GM12892 (cell line): ENCODE measurements at places on chromosomes 11 and 22.

GRCh38 chr22:22771696-22772377, 115.8 kb upstream of the IGLL5 start:
- no peak for DNase-seq

GRCh38 chr11:215581-216037, 8.1 kb downstream of the RIC8A start:
- no peak for DNase-seq

DNA sequence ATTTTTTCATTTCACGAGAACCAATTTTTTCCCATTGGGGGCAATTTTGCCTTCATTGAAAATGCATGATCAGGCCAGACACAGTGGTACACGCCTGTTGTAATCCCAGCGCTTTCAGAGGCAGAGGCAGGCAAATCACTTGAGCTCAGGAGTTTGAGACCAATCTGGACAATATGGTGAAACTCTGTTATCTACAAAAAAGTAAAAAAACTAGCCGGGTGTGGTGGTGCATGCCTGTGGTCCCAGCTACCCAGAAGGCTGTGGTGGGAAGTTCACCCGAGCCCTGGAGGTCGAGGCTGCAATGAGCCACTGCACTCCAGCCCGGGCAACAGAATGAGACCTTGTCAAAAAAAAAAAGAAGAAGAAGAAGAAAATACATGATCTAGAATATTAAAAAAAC, 19.2 kb upstream of the UPK3A start:
- no peak for DNase-seq

DNA sequence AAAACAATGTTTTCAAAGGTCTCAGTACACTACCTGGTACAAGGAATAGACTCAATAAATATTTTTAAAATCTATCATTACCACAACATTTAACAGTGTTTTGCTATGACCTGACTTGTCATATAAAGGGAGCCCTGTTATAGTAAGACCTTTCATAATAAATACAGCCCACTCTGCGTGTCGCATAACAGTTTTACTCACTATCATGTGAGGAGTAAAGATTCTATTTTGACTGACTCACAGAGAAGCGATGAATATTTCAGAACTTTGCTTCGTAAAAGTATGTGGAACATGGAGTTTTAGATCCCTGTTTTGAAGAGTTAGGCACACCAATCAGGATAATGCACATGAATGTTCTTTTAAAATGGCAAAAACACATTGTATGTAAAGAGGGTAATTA, 531.2 kb downstream of the KCNA4 start:
- no peak for DNase-seq

- no peak for DNase-seq
Measured at GRCh38 chr22:47296405-47297260, 534.2 kb downstream of the TBC1D22A start.

DNA sequence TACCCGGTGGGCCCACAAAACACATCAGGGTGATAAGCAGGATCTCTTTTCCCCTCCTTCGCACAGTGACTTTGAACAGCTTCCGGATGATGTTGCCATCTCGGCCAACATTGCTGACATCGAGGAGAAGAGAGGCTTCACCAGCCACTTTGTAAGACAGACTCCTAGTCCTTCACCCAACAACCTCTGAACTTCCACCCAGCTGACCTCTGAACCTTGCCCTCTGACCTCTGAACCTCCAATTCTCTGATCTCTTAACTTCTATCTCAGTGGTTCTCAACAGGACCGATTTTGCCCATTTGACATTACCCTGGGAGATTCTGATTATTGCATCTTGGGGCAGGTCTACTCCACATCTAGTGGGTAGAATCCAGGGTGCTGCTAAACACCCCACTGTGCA, 3.2 kb downstream of the NCF4 start:
- DNase-seq, result no peak

DNA sequence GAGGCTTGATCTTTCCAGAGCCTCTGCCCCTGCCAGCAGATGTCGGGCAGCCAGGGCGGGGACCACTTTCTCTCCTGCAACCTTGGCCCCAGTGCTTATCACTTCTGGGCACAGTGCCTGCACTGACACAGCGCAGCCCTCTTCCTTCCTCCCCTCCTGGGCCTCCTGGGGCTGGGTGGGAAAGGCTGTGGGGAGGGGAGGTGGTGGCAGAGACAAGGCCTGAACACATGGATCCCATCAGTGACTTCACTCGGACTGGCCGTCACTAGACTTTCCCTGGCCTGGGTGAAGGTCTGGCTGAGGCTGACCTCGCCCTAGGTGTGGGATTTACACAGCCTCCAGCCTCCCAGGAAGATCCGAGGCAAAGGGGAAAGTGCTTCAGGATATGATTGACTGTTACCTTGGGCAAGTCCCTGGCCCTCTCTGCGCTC, 68.1 kb downstream of the LRRC32 start:
- DNase-seq, result no peak

DNA sequence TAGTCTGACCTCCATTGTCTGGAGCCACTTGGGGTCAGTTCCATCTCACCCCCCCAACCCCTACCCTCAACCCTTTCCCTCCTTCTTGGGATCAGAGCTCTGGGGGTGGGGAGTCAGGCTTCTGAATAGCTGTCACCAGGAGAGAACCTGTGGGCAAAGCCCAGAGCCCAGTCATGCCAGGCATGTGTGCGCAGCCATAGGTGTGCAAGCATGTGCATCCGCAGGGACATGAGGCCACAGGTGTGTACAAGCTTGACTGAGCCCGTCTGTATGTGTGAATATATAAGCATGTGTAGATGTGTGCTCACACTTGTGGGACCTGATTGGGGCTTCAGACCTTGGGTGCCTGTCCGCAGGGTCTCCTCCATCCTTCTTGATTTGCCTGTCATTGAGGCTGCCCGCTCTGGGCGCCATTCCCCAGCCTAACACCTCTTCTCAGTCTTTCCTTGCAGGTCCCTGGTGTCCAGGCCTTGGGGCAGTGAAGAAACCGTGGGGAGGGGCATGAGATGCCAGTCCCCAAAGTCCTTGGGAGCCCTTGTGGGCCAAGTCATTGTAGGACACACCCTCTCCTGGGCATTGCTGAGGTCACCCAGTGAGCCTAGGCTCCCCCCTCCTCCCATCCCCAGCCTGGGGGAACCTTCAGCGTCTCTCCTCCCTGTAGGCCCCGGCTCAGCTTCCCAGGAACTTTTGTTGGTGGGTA, 9.0 kb downstream of the ATG16L2 start:
- no peak for DNase-seq

DNA sequence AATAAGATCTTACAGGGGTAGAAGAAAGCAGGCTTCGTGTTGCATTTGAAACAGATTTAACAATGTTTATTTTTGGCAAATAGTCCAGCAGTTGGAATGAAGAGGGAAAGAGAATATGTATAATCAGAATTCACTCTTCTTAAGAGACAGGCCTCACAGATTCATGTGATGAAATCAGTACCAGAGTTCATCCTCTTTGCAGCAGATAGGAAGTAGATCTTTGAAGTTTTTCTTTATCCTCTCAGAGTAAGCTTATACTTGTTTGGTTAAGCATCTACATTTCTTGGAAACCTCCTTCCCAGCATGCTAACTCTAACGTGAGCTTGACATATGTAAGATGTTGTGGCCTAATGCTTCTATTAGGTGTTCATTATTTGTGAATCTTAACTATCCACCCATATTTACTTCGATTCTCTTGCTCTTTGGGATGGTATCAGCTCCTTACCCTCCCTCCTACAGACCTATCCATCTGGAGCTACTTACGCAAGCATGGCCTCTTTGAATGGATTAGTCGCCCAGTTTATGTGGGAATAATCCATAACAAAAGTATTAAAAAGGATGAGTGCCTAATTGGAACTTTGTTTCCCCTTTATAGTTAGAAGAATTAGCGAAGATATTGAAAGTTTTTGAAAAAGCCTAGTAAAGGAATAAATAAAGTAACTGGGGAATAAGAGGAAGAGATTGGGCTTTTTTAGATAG, 80.1 kb downstream of the PRMT3 start:
- DNase-seq, result no peak

DNA sequence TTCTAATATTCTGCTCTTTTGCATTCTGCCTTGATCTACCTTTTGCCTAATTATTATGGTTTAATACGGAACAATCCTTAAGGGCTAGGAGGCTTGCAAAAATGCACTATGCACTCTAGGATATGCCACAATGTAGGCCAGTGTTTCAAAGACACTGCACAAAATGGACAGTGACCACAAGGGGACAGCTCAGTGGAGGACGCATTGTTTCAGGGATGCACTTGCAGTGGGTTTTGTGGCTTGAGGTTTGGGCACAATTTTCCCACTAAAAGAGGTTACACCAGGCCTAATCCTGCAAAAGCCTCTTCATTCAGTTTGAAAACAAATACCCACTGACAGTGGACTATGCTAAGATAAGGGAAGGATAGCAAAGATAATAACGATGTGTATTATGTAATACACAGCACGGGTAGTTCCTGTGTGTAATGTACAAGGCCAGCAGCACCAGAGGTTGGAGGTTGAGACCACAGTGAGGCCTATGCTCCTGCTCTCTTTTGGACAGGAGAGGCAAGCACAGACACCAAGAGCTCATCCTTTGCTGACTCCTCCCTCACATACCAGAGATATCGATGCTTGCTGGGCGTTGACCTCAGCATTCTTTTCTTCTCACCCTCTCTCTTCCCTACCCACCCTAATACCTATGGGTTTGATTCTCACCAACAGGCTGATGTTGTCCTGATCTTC, 12.7 kb downstream of the MAP6 start:
- no peak for DNase-seq

GRCh38 chr22:45762545-45763235, 91.1 kb downstream of the ATXN10 start:
- DNase-seq, result no peak

DNA sequence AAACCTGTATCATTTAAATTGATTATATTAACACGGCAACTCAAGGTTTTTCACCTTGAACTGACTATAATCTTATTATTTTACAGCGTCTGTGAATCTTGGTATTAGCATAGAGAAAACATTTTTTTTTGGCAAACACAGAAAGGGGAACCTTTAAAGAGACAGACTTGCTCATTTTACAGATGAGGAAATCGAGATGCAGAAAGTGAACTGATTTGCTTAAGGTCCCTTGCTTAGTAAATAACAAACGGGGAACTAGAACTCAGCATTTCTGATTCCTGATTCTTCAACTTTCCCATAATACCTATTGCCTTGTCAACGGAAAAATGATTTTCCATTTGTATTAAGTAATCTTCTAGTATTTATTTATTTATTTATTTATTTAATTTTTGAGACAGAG, 33.2 kb upstream of the CECR2 start:
- DNase-seq, result no peak

- no peak for DNase-seq
Measured at GRCh38 chr22:27554106-27554811, 247.3 kb downstream of the MN1 start.

DNA sequence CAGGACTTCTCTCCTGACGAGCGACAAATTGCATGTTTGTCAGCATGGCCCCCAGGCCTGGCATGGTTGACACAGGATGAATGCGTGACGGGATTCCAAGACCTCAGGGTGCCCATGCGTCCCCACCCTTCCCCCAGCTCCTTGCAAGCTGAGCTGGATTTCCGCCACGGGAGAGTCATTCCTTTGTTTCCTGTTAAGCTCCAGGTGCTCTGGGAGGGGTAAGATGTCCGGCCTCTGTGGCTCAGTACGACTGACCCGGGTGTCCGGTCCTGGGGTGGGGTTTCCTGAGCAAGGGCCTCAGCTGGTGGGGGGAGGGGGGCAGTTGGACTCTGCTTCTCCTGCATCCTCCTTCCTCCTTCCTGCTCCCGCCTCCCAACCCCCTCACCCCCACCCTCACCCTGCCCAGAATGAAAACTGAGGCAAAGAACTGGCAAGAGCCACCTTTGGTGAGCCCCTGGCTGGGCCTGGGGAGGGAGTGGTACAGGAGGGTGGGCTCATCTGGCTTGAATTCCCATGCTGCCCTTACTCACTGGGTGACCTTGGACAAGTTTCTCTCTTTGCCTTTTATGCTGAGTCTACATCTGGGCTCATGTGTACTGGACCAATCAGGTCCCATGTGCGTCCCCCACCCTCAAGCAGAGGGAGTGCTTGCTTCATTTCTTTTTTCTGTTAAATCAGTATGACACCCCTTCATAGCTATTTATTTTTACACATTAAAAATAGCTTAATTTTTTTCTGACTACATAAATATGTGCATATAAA, 2.5 kb downstream of the CDC42EP2 start:
- DNase-seq, result no peak

DNA sequence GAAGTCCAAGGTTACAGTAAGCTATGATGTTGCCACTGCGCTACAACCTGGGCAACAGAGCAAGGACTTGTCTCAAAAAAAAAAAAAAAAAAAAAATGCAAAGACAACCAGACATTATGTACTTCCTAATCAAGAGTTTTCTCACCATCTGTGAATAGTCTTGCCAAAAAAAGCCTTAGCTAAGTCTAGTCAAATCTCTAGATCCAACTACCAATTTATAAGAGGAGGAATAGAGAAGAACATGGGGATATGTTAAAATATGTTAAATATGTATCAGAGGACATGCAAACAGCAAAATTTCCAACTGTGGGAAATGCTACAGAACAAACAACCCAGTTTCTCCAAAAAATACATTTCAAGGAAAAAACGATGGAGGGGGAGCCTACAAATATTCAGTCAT, 45.6 kb downstream of the USP28 start:
- DNase-seq, result no peak

DNA sequence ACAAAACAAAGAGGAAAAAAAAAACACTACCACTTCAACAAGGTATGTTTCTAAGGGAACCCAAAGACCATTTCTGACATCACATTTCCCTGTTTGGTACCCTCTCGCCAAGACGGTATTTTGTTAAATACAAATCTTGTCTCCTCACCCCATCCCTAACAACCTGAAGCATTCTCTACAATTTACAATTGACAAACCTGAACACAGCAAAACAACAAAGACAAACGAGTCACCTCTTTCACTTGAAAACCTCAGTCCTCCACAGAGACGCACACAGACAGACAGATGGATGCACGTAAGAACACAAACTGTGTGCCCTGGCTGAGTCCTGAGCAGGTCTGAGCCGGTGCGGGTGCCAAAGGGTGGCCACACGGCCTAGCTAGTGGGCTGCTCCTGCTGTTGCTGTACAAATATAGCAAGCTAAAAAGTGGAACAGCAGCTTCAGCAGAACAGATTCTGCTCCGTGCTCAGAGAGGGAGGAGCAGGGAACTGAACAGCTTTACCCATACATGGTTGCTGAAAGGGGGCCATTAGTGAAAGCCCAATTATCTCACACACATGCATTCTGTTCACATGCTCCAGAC, 28.5 kb downstream of the CELF1 start:
- DNase-seq, result no peak

GRCh38 chr11:134545521-134545920, 133.5 kb upstream of the B3GAT1 start:
- no peak for DNase-seq

- DNase-seq, result no peak
Measured at GRCh38 chr11:68936358-68936636, 32.6 kb downstream of the IGHMBP2 start.

GRCh38 chr11:65212226-65212801, 30.6 kb downstream of the CAPN1 start:
- no peak for DNase-seq

DNA sequence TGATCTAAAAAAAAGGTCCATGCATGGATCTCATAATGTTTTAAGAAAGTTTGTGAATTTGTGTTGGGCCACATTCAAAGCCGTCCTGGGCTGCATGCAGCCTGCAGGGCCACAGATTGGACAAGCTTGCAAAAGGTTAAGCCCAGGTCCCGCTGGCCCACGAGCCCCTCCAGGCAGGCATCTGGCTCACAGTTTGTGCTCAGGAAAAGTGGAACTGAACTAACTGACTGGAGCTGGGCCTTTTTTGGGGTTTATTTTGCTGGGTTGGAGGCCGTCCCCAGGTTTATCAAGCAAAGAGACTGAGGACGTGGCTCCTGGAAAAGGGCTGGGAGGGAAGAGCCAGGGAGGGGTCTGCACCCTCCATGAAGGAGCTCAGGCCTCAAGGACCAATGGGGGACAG, 32.1 kb upstream of the BAIAP2L2 start:
- no peak for DNase-seq

GRCh38 chr11:58957922-58958321, 18.6 kb downstream of the GLYATL1 start:
- DNase-seq, result no peak
